ENCODE measurements at places on chromosomes 2 and 18. TPM values are rescaled to one million over a fixed set of nuclear protein-coding genes. Genes with fewer than 3 reads are reported as not detected.
A peak's percentile ranks its signal among the peaks of the same experiment; 100 is the strongest.

DNA sequence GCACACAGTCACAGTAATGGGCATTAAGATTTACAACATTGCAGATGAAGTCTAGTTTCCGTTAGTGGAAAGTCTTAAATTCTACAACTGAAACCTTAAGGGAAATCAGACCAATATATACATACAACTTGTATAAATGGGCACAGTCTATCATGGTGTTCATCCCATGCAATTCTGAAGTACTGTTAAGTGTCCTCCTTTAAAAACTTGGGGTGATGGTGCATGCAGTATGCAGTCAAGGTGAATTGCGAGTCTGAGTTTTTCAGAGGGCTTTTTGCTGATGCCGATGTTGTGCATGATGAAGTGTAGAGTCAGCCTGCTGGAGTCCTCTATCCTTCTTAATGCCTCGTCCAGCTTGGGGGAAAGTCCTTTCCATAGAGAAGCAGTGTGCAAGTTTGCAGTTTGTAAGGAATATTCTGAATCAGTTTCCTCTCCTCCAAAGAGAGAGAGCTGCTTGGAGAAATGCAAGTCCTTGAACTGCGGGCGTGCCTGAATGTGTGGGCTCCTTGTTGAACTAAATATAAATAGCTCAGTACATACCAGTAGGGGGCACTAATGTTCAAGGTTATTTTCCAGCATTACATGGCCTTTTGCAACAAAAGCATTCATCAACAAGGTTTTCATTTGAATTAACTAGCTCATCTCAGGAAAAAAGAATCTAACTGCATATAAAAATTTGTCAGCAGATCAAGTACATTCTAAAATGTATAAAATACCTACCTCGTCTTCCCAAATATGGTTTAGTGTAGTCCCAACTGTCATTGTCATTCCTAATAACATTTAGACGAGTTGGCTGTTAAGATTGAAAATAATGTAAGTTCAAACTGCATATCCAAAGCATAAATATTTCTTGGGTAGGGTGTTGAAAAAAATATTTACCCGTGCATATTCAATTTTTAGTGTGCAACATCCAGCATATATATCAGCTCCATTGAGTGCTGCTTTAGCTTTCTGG is 21.3 kb downstream of the HNRNPLL start:
- no peaks in the 10 kb centered on the region for H3K27me3 ChIP-seq
- no peak overlapping the region for H3K4me3 ChIP-seq
- H3K4me1 ChIP-seq, result peaks cover 11% of the 10 kb centered on the region
- no peak overlapping the region for H3K27ac ChIP-seq
- peaks cover 26% of the 10 kb centered on the region for H3K36me3 ChIP-seq

Gene ORC2
- total RNA-seq, result 8.1 TPM

GRCh38 chr2:810397-810796 is 133.2 kb upstream of the TMEM18 start:
- no peak overlapping the region for H3K4me3 ChIP-seq
- H3K27me3 ChIP-seq, result no peaks in the 10 kb centered on the region
- no peaks in the 10 kb centered on the region for H3K4me1 ChIP-seq
- H3K27ac ChIP-seq, result no peak overlapping the region
- no peak for DNase-seq
- no peaks in the 10 kb centered on the region for H3K36me3 ChIP-seq

GRCh38 chr18:24491927-24492834 is 31.7 kb downstream of the HRH4 start:
- no peak for DNase-seq
- H3K27me3 ChIP-seq, result no peaks in the 10 kb centered on the region
- no peak overlapping the region for H3K4me3 ChIP-seq
- no peak overlapping the region for H3K27ac ChIP-seq

DNA sequence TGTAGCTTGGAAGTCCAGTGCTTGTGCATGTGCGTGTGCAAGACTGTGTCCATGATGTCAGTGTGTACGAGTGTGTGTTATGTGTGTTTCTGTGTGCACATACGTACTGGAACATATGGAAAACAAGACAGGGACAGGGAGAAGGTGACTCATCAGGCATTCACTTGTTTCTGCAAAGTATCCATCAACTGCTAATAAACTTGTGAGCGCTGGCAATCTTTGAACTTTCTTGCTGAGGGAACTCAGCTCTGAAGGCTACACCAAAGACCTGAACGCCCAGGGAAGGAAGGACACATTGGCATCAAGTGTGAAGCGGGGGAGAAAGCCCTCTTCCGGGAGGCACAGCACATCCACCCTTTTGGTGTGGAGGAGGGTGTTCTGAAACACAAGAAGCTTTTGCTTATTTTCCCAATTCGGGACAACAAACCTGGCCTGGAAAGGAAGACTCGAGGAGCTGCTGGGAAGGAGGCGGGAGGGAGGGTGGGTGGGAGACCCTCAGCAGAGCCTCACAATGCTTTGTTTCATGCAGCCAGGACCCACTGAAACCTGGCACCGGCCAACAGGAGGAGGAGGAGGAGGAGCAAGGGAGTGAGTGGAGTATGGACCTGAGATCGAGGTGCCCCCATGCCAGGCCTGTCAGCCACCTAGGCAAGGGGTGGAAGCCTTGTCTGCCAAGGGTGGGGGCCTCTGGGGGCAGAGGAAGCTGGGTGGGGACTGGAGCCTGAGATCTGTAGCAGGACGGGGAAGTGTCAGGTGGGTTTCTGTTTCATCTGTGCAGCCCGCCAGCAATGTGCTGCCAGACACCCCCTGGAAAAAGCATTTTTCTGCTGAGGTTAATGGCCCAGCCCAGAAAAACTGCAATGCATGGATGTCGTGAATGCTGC is 26.8 kb downstream of the SMAD7 start:
- peak overlapping the region; percentile 76 for H3K27ac ChIP-seq
- H3K4me3 ChIP-seq, result peak overlapping the region; percentile 59
